Glutamatergic neuron (in vitro differentiated cells): ENCODE measurements at places on chromosomes 5 and 9. TPM values are rescaled to one million over a fixed set of nuclear protein-coding genes. Genes with fewer than 3 reads are reported as not detected.

- DNase-seq = peak; percentile 26
These were observed 545.4 kb upstream of the TLE4 start for GRCh38 chr9:79026316-79026715.

GRCh38 chr5:180330810-180331646 lies 22.1 kb downstream of the GFPT2 start:
- no peak for DNase-seq

DNA sequence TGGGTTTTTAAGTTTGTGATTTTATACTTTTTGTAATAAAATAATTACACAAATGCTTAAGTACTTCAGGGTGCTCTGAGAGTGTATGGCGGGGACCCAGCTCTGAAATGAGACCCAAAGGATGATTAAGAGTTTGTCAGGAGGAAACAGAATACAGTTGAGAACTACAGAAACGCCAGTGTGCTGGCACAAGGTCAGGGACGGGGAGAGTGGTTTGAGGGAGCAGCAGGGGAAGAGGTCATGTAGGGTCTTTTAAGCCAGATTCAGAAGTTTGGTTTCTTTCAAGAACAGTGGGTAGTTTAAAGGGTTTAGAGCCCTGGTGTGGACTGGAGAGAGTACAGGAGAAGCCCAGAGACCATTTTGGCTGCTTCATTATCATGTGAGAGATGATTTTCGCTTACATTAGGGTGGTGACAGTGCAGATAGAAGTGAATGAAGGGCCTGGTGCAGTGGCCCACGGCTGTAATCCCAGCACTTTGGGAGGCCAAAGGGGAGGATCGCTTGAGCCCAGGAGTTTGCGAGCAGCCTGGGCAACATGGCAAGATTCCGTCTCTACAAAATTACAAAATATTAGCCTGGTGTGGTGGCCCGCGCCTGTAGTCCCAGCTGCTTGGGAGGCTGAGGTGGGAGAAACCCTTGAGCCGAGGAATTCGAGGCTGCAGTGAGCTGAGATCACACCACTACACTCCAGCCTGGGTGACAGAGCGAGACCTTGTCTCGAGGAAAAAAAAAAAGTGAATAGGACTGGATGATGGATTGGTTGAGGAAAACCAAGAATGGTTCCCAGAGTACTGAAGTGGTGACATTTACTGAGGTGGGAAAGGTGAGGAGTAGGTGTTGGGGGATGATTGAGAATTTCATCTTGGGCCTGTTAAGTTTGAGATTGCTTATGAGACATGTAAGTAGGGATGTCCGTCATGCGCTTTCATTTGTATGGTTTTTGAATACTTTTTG lies 1.4 kb upstream of the ETF1 start:
- DNase-seq = no peak

DNA sequence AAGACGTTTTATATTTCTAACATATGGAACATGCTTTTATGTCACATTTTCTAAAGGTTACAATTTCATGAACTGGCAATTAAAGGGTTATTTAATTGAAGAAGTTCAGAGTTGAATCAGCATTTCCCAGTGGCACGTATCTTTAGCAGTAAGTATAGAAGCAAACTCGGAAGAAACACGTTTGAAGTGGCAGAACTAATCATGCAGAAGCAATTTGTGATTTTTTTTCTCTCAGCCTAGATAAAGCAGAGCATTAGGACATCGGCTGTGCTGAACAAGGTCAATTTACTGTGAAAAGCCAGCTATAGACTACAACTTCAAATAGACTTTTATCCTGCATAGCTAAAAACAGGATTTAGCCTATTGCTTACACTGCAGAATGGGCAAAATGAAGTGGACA lies 104.7 kb downstream of the ISL1 start:
- DNase-seq = no peak

- DNase-seq = no peak
These were observed 82.6 kb upstream of the GRHPR start for GRCh38 chr9:37339923-37340322.

Gene PDLIM4
- total RNA-seq = 81.6 TPM

Gene EIF4E1B
- not detected for total RNA-seq

Gene POU5F2
- 1.5 TPM for total RNA-seq
